ENCODE measurements at places on chromosomes 6 and 20.

DNA sequence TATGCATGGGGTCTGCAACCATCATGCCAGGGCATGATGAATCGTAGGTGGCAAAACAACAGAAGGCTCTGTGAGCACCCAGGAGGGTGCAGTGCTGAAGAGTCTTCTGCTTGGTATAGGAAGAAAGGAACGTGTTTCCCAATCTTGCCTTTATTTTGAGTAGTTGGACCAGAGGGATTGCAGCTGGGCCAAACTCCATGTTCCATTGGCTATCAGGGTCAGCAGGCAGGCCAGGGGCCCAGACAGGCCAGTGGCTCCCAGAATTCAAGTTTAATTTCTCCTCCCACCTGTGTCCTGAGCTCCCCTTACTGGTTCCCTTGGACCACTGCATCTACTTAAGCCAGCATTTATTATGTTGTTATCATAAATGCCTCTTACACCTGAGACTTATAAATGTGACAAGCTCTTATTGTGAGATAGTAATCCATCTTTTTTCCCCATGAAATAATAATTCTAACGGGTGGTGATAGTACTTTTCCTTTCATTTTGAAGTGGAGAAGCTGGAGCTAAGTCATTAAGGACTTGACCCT lies 918 bp upstream of the TRIM38 start:
- DNase-seq = no peak

DNA sequence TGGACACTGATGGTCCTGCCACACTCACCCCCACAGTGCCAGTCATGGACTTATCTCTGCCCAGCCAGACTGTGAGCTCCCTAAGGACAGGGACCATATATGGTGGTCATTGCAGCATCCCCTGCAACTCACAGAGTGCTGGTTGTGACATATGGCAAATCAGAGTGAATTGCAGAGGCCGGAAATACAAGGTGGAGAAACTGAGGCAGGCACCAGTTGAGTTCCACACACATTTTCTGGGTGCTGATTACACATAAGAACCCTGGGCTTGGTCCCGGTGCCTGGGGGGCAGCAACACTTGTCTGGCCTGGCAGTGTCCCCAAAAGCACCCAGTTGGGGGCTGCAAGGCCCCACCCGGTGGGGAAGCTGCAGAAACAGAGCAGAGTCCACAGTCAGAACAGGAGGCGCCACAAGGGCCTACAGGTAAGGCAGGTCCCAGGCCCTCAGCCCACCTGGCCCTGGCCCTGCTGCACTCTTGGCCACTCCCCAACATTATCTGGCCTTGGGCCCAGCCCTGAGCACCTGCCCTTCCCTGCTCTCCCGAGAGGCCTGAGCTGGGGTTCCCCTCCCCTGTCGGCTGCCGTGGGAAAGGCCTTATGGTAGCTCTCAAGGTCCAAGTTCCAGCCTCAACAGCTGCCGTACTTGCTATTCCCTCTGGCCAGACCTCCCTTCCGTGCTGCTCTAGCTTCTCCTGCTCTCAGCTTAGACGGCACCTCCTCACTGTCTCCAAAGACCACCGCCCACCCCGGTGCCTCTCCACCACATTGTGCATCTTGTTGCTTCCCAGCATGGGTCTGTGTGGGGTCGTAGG lies 140.8 kb upstream of the PTPN1 start:
- DNase-seq = no peak

DNA sequence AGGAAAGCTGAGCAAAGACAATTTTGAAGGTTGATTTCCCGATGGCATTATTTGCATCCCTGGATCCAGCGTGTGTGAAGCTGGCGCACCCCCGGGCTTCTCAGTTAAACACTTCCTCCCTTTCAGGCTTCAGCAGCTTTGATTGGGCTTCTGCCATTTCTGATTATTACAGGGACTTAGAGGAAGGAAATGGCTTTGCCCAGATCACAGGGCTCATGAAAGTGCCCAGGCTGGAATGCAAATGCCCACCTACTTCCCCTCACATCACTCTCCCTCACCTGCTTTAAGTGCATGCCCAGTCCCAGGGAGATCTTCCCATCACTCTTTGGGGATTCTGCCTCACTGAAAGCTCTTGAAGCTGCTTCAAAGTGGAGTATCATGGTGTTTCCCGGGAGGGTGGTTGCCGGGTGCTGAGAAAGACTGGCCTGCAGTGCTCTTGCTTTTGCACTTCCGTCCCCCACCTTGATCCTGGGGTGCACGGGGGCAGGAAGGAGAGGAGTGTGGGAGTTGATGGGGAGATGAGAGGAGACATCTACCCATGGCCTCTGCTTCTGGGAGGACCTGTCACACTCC lies 28.3 kb downstream of the PHACTR3 start:
- DNase-seq = no peak

DNA sequence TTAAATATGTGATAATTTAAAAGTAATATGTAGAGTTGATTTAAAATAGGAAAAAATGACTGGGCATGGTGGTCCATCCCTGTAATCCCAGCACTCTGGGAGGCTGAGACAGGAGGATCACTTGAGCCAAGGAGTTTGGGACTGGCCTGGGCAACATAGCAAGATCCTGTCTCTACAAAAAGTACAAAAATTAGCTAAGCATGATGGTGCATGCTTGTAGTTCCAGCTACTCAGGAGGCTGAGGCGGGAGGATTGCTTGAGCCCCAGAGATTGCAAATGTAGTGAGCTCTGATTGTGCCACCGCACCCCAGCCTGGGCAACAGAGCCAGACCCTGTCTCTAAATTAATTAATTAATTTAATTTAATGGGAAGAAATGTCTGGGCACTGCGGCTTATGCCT lies 44.2 kb upstream of the CDYL start:
- DNase-seq = no peak

GRCh38 chr6:158038291-158039177 lies 56.9 kb downstream of the SYNJ2 start:
- no peak for DNase-seq

GRCh38 chr20:37622728-37623127 lies 71.1 kb upstream of the CTNNBL1 start:
- no peak for DNase-seq

- no peak for DNase-seq
These were observed 144.3 kb upstream of the ZNF184 start for GRCh38 chr6:27617046-27617687.

- DNase-seq = no peak
These were observed 75.9 kb downstream of the GFOD1 start for GRCh38 chr6:13411484-13411883.

GRCh38 chr20:18324596-18325089 lies 36.3 kb downstream of the ZNF133 start:
- no peak for DNase-seq

- no peak for DNase-seq
These were observed 783.2 kb downstream of the DHX35 start for GRCh38 chr20:39745380-39745779.

- DNase-seq = no peak
These were observed 6.5 kb downstream of the HIVEP2 start for GRCh38 chr6:142938510-142938909.

GRCh38 chr20:24838546-24839535 lies 110.2 kb upstream of the CST7 start:
- no peak for DNase-seq

DNA sequence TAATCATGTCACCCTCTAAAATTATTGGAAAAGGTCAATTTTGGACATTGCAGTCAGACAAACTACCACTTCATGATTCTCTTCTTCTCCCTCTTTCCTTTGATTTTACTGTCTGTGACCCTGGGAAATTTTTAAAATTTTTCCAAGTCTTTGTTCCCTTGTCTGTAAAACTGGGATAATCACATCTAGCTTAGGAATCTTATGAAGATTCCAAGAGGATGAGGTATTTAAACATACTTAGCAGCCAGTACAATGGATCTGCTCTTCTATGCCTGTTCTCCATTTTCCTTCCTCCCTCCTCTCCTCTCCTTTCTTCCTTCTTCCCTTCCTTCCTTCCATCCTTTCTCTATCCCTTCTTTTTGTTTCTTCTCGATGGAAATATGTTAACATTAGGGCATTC lies 651.6 kb upstream of the MARCKS start:
- DNase-seq = no peak

DNA sequence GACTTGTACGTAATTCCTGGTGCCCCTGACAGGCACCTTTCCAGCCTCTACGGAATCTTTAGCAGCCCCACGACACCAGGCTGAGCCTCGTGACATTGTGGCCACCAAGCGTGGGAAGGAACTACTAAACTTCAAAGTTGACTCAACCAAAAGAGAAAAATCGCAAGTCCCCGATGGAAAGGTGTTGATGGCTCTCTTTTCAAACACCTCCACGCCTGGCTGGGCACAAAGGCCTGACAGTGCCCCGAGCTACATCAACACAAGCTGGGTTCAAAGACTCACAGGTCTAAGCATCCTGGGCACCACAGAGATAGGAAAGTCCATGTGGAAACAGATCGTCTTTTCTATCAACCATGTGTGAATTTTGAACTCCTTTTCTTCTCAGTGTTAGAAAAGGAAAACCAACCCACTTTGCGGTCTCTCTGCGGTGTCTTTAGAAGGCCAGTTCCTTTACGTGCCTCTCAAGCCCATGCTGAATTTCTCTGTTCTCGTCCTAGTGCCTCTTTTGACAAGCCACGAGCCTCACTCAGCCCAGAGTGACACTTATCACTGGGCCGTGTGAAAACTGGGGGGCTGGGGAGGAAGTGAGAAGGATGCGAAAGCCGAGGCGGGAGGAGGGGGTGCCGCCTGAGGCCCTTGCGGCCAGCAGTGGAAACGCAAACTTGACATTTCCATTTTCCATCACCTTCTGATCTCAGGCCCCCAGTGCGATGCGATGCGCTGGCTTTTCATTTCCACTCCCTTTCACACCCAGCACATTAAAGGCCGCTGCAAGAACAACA lies 59.4 kb downstream of the GFOD1 start:
- DNase-seq = no peak

GRCh38 chr20:17443131-17443858 lies 87.9 kb downstream of the BFSP1 start:
- DNase-seq = no peak

DNA sequence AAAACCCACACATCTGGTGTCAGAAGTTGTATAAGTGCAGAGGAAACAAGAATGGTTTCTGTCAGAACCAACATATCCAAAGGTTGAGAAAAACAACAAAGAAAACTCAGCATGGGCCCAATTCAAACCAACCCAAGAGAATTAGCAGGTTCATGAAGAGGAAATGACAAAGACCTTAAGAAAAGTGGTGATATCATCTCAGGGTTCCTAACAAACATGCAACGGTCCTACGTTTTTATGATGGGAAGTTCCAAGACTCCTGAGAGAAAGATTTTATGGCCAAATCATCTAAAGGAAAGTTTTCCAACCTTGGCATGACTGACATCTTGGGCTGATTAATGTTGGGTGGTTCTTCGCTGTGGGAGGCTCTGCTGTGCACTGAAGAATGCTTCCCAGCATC lies 23.0 kb downstream of the TFB1M start:
- no peak for DNase-seq

DNA sequence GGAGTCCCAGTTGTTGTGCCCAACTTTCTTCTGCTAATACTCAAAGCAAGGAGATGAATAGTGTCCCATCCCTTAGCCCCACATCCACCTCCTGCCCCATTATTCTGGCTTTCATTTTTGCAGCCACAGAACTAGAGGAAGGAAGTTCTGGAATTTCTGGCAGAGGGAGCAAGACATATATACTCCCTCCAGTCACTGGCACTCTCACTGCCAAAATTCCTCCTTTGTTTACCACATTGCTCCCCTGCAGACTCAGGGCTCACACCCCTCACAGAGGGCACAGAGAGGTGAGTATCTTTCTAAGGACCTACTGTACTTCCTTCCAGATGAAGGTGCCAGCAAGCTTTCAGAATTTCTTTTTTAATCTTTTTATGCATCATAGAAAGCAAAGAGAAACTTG lies 168.0 kb upstream of the ID4 start:
- no peak for DNase-seq

- no peak for DNase-seq
These were observed 6.4 kb downstream of the OSBPL2 start for GRCh38 chr20:62244644-62245108.

DNA sequence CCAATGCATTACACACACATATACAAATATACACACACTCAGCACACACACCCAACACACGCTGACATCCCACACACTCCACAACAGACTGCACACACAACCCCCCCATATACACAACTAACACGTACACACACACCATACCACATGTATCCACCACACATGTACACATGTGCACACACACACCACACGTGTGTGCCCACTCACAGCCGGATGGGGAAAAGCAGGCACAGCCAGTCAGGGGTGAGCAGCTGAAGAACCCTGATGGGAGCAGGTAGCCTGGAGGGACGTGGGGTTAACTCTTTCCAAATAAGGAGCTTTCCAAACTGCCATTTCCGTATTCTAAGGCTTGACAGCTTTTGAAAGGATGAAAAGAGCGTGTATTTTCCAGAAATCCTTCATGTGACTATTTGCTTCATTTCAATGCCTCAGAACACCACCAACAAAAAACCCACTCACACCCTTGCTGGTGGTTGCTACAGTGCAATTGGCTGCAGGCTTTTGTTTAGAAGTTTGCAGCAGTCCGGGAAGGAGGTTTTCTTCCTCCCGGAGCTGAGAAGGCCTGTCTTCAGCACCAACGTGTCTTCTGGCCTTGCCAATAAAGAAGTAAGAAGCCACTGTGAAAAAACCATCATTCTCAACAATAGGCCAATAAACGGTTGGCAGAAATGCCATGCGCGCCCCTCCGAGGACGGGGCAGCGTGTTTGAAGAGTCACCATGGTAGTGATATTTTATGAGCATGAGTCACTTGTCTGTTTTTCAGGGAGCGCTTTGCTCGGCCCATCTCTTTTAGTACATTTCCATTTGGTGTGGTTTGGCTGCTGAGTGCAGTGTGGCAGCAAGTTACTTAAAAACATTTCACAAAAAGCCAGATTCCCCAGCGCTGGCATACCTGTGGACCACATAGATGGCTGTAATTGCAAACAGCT lies 131.3 kb upstream of the GMDS start:
- no peak for DNase-seq

GRCh38 chr6:137133122-137133521 lies 40.3 kb downstream of the IL22RA2 start:
- DNase-seq = no peak

- no peak for DNase-seq
These were observed 92.8 kb downstream of the MBOAT1 start for GRCh38 chr6:20119485-20119884.

DNA sequence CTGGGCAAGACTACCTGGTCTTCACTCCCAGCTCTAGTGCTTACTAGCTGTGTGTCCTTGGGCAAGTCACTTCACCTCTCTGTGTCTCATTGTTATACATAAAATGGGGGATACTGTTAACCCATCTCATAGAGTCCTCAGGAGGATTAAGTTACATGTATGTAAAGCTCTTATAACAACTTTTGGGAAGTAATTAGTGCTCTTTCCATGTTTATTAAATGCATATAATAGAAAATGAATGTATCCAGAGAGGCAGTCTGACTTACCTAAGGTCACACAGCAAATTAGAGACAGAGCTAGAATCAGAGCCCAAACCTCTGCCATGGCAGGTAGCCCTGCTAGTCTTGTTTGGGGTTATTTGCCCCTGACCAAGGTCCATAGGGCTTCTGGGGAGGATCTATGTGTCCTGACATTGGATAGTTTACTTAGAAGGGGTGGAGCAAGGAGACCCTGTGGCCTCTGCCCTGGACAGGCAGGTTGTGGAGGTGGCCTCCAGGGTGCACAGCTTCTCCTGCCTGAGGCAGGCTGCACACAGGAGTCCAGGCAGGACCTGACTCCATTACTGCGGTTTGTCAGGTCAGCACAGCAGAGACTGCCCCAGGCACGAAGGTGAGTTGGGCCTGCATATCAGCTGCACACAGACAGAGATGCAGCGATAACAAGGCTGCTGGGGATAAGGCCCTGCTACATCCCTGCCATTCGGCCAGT lies 8.4 kb upstream of the MAPK13 start:
- DNase-seq = no peak

Data from progenitor cell of endocrine pancreas (in vitro differentiated cells).